ENCODE measurements at places on chromosomes 3 and 15.

- no peak for DNase-seq
Measured at GRCh38 chr3:14227856-14228255, 49.2 kb downstream of the LSM3 start.

DNA sequence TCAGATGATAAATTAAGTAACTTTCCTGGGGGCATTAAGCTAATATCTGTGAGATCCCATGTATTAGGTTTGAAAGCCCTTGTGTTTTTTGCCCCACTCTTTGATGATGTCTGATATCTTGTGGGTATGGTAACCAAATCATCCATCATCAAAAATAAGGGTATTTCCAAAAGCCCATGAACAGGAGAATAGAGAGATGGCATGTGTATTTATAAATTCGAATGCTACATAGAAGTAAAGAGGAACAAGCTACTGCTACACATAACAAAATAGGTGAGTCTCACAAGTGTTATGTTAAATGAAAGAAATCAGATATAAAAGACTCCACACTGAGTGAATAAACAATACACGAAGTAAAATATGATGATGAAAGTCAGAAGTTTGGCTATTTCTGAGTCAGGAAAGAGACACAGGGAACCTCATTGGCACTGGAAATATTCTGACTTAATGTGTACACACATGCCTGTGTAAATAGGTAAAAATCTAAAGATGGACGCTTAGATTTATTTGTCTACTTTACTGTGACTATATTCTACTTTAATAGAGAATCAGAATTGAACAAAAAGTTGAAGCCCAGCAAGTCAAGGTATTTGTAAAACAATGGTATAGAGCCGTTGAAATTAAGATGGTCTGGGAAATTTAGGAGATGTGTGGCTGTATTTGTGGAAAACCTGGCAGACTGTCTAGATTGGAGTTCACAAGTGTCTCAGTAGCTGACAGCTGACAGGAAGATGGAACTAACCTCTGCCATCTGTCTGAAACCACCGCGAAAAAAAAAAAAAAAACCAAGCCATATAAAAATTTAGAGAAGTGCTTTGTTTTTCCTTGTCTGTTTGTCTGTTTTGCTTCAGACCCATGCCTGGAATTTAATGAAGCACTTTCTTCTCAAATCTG lies 111.0 kb upstream of the TGFBR2 start:
- DNase-seq: no peak

DNA sequence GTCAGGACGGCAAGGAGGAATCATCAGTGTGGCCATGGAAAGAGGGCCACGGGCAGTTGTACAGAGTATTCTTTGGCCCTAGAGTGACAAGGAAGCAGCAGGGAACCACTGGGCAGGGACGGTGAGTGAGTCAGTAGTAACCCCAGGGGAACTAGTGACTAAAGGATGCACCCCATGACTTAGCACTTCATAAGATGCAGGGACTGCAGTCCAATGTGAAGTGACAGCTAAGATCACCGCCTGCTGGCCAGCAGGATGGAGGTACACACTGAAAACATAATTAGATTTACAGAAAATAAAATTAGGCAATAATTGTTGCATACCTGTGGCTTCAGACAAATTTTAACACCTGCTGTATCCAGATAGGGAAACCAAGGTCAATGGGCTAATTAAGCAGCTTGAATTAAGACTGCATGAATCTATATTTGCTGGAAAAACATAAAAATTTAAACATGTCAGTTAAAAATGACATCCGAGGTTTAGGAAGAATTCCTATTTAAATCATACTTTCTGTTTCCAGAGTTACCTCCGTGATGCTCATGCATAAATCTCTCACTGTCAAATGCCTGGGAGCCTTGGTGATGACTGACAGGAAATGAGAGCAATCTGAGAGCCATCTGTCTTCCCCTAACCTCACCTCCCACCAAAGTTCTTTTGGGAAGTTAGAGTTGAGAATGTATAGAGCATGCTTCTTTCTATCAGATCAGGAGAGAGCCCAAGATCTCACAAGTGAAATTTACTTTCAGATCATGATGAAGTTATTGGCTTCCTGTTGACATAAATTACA lies 56.5 kb downstream of the DCLK3 start:
- DNase-seq: no peak

- no peak for DNase-seq
Measured at GRCh38 chr3:84621823-84622222, 337.0 kb upstream of the CADM2 start.

DNA sequence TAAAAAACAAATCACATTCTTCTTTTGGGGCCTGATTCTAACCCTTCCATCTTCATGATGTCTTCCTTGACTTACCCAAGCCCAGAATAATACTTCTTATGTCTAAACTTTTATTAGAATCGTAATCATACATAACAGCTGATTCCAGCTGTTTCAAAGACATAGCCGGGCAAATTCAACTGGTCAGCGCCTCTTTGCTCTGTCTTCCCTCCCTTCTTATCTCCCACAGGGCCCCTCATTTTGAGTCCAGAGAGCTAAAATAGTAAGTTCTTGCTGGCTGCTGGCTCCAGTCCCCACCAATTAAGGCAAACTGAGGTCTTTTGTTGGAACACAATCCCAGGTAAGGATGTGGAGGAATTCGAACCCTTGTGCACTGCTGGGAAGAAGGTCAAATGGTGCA lies 108.6 kb downstream of the ADCY5 start:
- DNase-seq: no peak

- DNase-seq: no peak
Measured at GRCh38 chr3:41419809-41420208, 220.5 kb downstream of the CTNNB1 start.

- no peak for DNase-seq
Measured at GRCh38 chr15:42094512-42094963, at the start of gene PLA2G4D. Gene PLA2G4D (minus strand): TSS chr15:42094562. CDS start chr15:42094459, 103 bp downstream.

DNA sequence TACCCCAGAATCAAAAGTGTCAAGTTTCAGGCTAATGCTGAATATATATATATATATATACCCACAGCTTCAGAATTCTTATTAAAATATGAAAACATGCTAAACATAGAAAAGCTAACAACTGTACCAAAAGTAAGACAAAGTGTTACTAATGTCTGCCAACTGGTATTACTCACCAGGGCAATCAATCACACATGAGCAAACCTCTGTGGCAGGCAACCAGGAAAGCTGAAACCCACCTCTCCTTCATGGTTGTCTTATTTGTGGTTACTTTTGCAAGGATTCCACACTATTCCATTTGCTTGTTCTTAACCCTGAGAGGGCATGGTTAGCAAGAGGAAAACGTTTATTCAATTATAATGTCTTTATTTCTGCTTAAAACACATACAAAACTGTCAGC lies 512.3 kb upstream of the MDFIC2 start:
- DNase-seq: no peak

DNA sequence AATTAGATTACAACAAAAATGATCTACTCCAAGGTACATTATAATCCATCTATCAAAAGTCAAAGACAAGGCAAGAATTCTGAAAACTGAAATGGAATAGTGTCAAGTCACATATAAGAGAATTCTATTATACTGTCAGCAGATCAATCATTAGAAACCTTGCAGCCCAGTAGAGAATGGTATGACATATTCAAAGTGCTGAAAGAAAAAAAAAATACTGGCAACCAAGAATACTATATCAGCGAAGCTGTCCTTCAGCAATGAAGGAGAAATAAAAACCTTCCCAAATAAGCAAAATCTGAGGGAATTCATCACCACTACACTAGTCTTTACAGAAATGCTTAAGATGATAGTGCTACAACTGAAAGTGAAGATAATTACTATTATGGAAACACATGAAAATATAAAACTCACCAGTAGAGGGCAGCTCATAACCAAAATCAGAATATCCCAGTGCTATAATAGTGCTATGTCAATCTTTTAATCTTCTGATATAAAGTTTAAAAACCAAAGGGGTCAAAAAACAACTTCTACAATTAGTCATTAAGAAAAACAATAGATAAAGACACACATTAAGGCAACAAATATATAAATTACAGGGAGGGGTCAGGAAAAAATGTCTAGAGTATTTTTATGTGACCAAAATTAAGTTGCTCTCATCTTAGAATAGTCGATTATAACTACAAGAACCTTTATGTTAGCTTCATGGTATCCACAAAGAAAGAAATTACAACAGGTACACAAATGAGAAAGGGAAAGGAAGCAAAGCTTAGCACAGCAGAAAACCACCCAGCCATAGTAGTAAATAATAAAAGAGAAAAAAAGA lies 190.7 kb upstream of the CNTN6 start:
- no peak for DNase-seq

DNA sequence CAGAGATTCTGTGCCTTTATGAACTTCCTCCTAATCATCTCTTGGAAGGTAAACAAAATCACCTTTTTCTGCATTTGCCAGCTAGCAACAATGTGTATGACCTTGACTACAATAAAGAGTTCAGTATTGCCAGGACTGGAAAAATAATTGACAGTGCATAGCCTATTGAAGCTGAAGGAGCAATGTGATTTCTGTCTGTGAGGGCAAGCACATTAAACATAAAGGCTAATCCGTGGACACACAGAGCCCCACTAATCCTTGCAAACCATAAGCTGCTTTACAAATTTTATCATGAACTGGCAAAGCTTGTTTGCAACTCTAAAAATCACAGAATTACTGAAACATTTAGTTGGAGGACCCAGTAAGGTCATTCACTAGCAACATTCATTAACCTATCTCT lies 563.8 kb downstream of the PYDC2 start:
- DNase-seq: no peak

DNA sequence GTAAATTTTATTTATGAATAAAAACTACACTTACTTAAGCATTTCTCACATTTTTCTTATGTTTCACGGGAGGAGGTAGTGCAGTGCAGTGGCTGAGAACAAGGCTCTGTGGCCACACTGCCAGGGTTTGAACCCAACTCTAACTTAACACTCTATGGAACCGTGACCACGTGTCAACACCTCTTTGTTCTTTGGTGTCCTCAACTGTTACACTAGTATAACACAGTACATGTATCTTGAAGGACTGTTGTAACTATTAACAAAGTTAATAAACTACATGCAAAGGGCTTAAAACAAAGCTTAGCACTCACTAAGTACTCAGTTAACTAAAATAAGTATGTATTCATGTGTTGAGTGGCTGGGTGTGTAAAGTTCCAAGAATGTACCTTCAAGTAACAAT lies 19.5 kb downstream of the CD47 start:
- DNase-seq: no peak

GRCh38 chr3:9949626-9950025 lies 2.6 kb downstream of the PRRT3 start:
- no peak for DNase-seq

DNA sequence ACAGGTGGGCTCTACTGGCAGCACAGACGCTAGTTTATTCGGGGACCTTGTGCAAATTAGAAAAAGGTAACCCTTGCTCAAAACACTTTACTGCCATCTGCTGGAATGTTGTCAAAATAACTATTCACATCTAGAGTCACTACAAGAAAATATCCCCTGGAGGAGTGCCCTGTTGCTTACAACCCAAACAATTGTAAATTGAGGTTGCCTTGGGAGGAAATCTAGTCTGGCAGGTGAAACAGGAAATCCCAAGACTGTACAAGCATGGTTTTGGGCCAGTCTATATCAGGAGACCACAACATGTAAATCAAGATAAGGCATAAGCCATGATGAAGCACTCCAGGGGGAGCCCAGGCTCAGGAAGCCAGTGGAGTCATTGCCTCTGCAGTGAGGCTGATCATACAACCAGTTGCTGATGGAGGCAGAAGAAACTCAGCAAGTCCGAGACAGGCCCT lies 136.8 kb upstream of the ACP3 start:
- no peak for DNase-seq

DNA sequence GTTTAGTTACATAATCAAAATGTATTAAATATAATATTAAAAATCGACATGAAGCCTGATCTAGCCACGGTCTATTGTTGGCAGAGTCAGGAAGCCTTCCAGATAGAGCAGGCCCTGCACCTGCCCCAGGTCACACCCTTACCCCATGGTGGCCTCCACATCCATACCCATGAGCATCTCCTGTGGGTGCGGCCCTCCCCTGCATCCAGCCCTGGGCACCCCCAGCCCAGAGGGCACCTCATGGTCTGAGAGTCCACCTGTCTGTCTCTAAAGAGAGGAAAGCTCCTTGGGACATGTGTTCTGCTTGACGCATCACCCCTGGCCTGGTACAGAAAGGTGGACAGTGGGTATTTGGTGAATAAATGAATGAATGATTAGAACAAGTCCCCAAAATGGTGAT lies 37.2 kb upstream of the CSPG4 start:
- no peak for DNase-seq

DNA sequence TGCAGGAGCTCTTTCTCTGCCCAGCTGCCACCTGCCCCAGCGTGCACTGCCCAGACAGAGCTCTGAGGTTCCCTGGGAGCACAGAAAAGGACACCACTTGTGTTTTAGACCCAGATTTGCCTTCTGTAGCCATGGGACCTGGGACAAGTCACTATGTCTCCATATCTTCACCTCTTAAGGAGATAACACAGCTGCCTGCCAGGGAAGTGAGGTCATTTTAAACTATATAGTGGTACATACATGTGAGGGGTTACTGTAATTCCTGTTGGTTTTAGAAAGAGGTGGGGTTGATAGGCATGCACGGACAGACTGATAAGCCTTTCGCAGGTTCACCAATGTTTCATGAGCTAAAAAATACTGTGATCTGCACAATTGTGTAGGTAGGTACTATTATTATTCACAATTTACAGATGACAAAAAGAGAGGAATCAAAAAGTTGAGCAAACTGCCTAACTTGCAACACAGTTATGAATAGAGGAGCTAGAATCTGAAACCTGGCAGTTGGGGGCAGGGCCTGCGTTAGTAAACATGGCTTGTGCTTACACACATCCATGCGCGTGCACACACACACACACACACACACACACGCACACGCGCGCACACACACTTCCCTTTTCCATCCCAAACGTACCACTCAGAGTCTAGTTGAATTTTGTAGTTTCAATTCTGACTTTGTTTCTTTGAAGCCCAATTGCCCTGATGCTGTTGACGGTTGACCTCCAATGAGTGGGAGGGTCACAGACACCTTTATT lies 193.6 kb downstream of the FAM43A start:
- no peak for DNase-seq

DNA sequence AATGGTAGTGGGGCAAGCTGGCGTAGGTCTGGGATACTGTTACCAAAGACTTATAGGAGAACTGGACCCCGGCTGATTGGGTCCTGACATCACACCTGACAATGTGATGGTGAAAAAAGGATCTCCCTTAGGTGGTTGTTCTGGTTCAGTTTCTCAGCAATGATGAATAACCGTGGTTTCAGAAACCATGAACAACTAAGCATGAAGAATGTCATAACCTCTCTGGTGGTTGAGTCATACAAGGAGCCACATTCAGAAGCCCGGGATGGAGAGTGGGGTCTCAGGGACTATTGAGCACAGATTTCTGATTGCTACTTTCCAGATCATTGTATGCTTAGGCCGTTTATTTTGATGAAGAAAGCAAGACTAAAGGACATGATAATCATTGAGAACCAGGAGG lies 17.4 kb downstream of the GPR160 start:
- DNase-seq: no peak

DNA sequence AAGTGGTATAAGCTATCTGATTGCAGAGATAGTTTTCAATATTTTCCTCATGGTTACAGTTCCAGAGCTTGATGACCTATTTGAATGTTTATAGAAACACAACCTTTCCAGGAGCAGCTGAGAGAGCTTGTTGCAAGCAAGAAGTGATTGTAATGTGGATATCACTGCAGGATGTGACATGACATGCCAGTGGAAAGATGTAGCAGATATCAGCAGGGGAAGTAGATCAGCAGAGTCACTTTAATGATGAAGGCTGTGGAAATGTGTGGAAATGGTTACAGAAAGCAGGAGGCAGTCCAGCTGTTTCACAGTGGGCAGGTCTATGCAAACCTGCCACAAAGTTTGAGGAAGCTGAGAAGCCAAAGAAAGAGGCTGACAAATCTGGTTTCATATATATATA lies 21.0 kb downstream of the TMEM158 start:
- no peak for DNase-seq

GRCh38 chr3:118530350-118530922 lies 504.2 kb downstream of the IGSF11 start:
- DNase-seq: no peak
